Activated T-cell treated with anti-CD3 and anti-CD28 coated beads, Interleukin-2, amount 50 U/mL, for 1 hour (primary cell): ENCODE measurements at places on chromosomes 3 and 15.

GRCh38 chr3:151377768-151378385, 6.7 kb downstream of the P2RY12 start:
- no peak for DNase-seq

DNA sequence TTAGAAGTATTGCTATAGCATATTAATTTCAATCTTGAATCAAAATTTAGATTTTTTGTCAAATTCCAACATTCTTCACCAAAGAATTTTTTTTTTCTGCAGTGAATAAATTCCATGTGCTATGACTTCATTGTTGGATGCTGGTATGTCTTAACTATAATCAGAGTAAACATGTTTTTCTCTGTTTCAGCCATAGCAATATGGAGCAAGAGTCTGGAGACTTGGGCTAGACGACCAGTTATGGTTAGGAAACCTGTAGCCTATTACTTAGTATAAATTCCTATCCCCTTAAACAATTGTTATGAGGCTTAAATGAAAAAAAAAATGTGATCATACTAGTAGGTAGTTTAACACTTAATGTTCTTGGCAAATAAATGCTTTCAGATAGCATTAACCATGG, 431.9 kb upstream of the FRG2C start:
- DNase-seq, result no peak

GRCh38 chr3:194685065-194685717, 492 bp upstream of the FAM43A start:
- DNase-seq, result no peak

DNA sequence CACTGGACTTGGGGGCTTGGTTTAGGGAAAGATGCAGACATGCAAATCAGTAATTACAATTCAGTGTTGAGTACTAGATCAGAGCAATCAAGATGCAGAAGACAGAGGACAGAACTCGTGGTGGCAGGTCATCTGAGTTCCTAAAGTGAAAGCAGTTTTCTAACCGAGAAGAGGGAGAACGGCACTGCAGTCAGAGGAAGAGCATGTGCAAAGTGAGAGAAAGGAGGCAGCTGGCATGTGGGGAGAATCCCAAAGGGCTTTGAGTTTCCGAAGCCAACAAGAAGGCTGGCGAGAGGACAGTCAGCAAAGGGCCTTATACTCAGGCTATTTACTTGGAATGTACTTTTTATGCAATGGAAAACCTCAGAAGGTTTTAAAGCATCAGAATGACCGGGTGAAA, 87.0 kb downstream of the ANP32A start:
- DNase-seq, result no peak

DNA sequence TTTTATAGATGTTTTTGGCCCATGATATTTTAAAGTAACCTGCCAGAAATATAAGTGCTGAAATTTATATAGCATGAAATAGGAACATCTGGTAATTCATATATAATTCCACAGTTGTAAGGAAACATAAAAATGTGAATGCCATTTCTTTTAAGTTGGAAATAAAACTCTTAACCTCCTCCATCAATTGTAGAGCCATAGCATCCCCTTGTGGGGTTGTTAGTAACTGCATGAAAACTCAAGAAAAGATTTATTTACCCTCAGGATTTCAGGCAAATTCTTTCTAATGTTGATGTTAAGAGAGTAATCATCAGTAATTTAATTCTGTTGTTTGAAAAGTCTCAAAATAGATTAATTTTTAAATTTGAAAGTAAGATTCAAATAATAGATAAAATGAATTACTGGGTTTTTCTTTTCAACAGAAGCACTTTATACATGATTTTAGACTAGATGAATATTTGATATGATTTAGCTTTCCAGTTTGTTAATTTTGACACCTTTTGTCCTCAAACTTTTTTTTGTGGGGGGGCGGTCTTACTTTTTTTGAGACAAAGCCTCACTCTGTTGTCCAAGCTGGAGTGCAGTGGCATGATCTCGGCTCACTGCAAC, 74.7 kb downstream of the RASA2 start:
- DNase-seq, result no peak

- DNase-seq, result no peak
These were observed 183.7 kb downstream of the DPH6 start for GRCh38 chr15:35362195-35362829.

- DNase-seq, result no peak
These were observed 723.8 kb downstream of the MECOM start for GRCh38 chr3:168939651-168940238.

- no peak for DNase-seq
These were observed 302.1 kb upstream of the SGO1 start for GRCh38 chr3:20488151-20488550.

DNA sequence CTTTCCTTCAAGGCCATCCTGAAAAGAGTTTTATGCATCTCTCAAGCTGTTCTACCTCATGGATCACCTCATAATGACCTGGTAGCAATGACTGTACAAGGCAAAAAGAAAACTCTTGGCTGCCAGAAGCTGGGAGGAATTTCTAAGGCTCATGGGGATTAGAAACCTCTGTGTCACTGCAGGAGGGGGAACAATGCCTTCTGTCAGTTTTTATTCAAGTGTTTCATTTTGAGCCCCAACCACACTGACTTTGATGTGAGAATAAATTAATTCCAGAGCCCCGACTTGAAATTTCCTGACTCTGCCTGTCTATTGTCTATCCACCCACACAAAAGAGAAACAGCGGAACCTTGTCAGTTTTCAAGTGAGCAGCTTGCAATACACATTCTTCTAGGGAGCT, 58.7 kb upstream of the MRPL3 start:
- no peak for DNase-seq

DNA sequence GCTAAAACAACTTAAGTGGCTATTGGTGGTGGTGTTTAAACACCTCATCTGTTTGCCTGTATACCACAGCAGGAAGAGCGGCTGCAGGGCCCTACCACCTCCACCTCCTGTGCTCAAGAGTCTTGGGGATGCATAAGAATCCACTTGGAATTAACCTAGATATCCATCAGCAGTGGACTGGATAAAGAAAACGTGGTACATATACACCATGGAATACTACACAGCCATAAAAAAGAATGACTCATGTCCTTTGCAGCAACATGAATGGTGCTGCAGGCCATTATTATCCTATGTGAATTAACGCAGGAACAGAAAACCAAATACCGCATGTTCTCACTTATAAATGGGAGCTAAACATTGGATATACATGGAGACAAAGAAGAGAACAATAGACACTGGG, 76.8 kb downstream of the SETMAR start:
- no peak for DNase-seq

GRCh38 chr15:62649793-62650420, 392.6 kb upstream of the TPM1 start:
- DNase-seq, result no peak

DNA sequence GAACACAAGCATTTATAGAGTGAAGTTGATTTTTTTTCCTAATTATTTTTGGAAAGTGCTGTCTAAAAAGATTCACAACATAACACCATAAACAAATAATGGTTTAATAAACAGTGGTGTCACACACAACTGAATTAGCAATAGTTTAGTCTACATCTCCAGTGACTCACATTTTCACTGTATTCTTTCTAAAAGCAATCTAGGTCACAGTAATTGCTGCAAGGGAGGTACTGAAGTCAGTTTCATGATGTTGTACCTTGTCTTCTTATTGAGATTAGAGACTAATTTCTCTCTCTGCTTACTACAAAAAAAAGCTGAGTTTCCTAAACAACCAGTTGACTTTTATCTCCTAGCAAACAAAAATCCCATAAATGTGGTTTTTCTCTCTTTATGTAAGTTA, 29.6 kb downstream of the PLSCR4 start:
- DNase-seq, result no peak

- no peak for DNase-seq
These were observed 21.4 kb downstream of the FEM1B start for GRCh38 chr15:68298882-68299381.

DNA sequence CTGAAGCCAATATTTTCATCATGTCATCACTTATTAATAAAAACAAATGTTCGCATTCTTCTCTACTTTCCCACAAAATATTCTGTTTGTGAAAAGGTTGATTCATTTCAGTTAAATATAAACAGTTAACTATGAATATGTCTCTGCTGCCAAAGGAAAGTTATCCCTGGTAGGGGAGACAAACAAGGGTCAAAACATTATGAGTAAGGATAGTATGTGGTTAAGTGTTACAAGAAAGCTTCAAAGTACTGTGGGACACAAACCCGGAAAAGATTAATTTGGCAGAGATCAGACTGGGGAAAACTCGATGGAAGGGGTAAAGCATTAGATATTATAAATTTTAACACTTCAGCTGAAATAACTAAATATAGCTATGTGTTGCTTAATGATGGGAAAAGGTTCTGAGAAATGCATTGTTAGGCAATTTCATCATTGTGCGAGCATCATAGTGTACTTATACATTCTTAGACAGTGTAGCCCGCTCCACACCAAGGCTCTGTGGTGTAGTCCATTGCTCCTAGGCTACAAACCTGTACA, 436.5 kb upstream of the TBL1XR1 start:
- DNase-seq, result no peak

DNA sequence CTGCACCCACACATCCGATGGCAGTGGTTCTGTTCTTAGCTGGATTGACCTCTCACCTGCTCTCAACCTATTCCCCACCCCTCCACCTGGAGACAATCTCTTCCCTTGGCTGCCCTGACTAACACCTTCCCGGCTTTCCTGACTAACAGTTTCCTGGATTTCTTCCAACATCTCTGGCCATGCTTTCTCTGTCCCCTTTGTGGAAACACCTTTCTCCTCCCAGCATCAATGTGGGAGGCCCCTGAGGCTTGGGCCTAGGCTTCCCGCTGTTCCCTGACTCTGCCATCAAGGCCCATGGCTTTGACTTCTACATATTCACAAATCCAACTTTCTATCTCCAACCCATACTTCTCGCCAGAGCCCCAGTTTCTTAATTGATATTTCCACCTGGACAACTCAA, 142.8 kb upstream of the ATP2B2 start:
- no peak for DNase-seq

GRCh38 chr3:127753338-127753737, 69.0 kb downstream of the MGLL start:
- DNase-seq, result no peak

DNA sequence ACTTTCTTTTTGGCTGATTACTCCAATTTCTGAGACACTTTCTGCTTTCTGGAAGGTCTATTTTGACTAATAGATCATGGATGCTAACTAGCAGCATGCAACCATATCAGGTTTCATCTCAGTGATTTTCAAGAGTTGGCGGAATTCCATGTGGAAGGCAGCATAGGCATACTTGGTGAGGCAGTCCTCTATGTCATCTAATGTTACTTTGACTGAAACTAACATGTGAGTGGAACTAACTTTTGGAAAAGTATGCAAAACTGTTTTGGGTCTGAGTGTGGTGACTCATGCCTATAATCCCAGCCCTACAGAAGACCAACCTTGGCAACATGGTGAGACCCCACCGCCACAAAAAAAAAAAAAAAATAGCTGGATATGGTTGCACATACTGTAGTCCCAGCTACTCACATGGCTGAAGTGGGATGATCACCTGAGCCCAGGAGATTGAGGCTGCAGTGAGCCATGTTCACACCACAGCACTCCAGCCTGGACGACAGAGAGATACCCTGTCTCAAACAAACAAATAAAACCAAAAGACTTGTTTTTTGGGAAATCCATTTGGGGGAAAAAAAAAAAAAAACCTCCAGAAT, 1033.7 kb downstream of the ROBO1 start:
- no peak for DNase-seq

DNA sequence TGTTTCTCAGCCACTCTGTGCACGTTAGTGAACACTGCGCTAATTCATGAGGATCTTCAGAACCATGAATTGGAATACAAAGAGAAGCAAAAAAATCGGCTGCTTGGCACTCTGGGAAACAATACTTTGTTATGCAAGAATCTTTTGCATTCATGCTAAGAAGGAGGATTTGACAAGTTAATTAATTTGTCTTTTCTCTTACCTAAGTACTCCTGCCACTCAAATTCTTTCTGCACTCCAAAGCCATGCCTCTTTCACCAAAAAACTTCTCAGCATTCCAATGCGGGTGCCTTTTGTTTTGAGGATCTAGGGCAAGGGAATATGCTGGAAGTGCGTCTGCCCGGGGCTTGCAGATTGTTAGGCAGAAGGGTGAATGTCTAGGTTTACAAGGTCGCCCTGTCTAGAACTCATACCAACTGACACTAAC, 11.3 kb upstream of the KAT2B start:
- DNase-seq, result no peak

GRCh38 chr15:34370129-34370528, 3.1 kb upstream of the LPCAT4 start:
- DNase-seq, result no peak

DNA sequence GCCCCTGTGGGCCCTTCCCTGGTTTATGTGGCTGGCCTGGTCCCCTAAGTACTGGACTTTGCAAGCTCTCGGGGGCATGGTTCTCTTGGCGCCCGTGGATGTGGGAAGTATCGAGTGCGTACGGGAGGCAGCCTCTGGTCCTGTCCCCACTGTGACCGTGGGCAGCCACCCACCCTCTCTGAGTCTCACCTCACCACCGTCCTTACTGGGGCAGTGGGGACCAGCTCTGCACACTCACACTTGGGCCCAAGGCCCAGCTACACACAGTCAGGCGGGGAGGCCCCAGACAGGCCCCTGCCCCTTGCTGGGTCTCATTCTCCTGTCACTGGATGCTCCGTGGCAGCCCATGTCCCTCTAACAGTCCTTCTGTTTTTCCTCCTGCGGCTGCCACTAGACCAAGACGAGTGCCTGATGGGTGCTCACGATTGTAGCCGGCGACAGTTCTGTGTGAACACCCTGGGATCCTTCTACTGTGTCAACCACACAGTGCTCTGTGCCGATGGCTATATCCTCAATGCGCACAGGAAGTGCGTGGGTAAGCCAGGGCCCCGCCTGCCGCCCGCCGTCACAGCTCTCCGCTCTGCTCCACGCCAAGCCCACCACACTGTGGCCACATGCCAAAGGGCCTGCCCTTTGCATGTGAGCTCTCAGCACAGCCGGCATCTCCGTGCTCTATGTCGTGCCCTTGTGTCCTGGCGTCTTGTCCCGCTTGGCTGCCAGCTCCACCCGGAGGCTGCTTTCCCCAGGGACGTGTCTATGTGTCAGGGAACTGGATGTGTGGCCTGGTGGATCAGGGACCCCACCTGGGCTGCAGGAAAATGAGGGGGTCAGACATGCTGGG, 72.7 kb downstream of the FBLN2 start:
- DNase-seq, result peak; percentile 48

GRCh38 chr15:51193526-51193925, 98.8 kb upstream of the TNFAIP8L3 start:
- no peak for DNase-seq

GRCh38 chr3:99246010-99246654, 344.6 kb upstream of the DCBLD2 start:
- DNase-seq, result no peak

- no peak for DNase-seq
These were observed 6.5 kb downstream of the PDCD10 start for GRCh38 chr3:167728176-167728575.
